ENCODE measurements at places on chromosomes 5 and 9. TPM values are rescaled to one million over a fixed set of nuclear protein-coding genes. Genes with fewer than 3 reads are reported as not detected.

The ANKRD18A gene
- total RNA-seq: 13.2 TPM

The PCDHA7 gene
- total RNA-seq: 2.7 TPM

The PURA gene
- 2.3 TPM for total RNA-seq

The CER1 gene
- 3.4 TPM for total RNA-seq

GRCh38 chr5:128669803-128670202 is 131.8 kb upstream of the FBN2 start:
- DNase-seq: no peak

DNA sequence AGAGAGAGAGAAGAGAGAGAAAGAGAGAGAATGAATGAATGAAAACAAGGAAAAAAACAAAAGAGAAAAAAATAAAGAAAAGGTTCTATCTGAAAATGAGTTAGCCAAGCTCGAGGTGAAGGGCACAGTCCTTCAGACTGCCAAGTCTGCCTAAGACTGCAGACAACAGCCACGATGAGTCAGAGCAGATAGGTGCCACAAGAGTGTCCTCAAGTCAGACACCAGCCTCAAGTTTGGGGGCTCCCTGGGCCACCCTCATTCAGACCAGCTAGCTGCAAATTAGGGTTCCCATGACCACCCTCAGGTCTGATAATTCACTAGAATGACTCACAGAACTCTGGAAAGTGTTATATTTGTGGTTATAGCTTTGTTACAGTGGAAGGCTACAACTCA is 13.9 kb upstream of the HABP4 start:
- no peak for DNase-seq

- no peak for DNase-seq
These were observed 39.7 kb upstream of the ZNF622 start for GRCh38 chr5:16505140-16505891.

DNA sequence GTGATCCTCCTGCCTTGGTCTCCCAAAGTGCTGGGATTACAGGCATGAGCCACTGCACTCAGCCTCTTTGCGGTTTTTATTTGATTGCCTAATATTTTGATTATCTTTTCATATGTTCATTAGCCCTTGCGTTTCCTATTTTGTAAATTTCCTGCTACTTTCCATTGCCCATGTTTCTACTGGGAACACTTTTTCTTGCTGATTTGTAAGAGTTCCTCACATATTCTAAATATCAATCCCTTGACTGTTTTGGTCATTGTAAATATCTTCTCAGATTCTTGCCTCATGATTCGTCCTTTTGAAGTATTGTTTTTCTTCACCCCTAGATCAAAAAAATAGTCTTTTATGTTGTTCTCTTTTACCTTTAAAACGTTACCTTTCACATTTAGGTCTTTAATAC is 37.9 kb upstream of the TTC1 start:
- no peak for DNase-seq

DNA sequence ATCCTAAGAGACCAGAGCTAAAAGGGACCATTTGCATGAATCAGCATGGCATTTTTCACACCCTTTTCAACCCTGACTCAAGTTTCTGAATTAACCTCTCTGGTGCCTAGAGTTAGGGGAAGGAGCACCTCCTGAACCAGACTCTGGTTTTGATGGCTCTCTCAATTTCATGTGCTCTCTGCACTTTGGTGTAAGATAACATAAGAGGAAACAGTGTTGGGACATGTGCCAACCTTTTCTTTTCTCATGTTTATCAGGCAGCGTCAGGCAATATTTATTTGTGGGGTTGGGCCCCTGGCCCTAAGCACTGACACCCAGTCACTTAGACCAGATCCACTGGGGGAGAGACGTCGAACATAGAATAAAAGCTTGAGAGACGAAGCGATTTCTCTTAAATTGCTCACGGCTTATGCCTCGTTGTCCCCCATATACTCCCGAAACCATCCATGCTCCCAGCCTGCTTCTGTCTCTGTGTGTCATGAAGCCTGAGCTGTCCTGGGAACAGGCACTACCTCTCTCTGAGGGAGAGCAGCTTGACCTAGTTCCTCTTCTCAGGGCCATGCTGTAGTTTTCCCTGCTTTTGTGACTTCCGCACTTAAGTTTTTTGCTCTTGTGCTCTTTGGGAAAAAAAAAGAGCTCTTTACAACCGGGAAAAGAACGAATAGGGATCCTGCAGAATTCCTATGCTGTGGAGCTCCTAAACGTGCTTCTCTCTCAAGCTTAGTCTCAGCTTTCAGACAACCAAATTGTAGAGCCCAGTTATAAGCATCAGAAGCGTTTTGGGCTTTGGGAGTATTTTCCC is 195.7 kb downstream of the NR3C1 start:
- DNase-seq: no peak

DNA sequence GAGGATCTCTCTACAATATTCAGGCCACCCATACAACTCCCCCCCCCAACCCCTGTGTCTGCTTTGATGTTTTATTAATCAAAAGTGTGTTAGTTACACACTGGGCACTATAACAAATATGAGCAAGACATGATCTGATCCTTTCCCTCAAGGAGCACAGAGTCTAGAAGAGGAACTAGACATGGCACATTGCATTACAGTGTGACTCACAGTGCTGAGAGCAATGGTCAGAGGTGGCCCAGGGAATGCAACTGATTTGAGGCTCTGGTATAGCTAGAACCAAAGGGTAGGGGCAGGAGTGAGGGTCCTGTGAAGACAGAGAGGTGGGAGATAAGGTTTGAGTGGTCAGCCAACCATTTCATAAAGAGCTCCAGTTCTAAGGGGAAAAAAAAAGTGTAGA is 539.2 kb downstream of the ACTL7B start:
- no peak for DNase-seq

- DNase-seq: no peak
These were observed 45.7 kb downstream of the SCAMP1 start for GRCh38 chr5:78405829-78406750.

- no peak for DNase-seq
These were observed 45.9 kb downstream of the RGS3 start for GRCh38 chr9:113509463-113509862.

GRCh38 chr9:78664370-78664769 is 367.4 kb downstream of the PSAT1 start:
- DNase-seq: no peak

DNA sequence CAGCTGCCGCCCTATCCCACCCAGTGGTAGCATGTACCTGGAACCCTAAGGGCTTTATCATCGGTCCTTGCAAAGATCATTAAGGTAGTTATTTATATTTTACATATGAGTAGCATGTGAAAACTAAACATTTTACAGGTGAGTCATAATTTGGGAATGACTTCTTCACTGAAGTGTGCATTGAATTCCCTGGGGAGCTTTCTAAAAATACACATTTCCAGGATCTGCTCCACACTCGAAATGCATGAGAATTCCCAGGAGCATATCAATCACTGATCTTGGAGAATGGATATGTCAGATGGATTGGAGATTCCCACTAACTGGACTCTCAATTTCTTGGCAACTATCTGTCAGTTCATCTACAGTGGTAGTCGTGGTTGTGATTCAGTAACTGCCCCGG is 717.5 kb downstream of the IRX1 start:
- DNase-seq: no peak

DNA sequence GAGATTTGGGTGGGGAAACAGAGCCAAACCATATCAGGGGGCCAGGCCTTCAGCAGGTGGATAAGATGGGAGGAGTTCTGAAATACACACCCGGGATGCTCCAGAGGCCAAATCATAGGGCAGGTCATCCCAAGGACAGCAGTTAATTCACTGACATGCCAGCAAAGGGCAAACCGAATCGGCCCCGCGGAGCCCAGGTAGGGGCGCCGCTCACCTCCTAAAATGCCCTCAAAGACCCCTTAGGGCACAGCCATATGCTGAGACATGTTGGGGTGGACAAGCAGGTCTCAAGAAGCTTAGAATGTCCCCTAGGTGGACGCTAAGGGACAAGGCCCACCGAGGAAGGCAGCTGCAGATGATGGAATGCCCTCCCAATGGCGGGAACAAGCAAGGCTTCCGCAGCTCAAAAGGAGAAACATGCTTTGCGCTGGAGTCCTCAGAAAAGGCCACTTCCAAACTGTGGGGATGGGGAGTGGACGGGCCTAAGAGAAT is 144.9 kb downstream of the ERCC6L2 start:
- peak; percentile 54 for DNase-seq

- DNase-seq: no peak
These were observed 34.2 kb downstream of the ASS1 start for GRCh38 chr9:130478736-130479575.

- DNase-seq: no peak
These were observed 75.5 kb downstream of the UNC13B start for GRCh38 chr9:35237311-35237710.

DNA sequence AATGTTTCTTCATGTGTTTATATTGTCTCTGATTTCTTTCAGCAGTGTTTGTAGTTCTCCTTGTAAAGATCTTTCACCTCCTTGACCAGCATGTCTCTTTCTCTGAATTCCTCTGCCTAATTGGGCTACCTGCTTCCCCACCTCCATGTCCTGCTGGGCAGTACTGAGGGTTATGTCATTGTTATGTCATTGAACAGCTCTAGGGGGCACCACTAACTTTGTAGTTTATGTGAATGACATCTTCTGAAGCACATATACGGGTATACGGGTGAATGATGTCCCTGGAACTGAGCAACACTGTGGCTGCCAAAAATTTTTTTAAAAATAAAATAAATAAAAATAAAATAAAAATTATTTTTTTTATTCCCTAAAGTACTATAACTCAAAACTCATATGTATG is 16.9 kb upstream of the SNCAIP start:
- no peak for DNase-seq

DNA sequence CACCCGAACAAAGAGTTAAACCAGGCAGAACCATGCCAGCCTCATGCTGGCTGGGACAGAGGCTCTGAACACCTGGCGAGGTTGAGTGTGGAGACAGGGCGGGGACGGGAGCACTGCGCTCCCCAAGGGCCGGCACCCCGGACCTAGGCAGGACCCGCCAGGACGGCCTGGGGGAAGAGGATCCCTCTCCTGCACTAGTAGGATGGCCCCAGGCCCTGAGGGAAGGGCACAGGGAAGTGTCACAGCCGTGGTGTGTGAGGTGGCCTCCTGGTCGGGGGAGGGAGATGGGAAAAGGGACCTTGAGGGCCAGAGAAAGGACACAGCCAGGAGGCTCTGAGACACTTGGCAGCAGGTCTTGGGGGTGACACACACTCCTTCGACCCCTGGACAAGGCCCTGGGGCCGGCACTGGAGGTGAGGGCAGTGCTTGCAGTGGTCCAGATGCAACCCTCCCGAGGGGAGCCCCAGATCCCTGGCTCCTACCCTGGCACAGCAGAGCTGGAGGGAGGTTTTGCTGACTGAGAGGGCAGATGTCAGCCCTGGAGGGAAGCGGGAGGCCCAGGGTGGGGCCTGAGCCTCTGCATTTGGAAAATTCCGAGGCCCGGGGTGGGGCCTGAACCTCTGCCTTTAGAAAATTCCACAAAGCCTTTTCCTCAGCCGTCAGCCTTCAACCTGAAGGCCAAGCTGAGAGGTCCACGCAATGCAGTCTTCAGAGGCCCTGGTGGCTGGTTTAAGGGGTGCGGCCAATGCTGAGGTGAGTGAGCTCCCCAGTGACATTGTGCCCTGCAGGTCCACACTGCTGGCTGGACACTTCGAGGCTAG is 24.8 kb upstream of the TERT start:
- DNase-seq: no peak

- DNase-seq: no peak
These were observed 31.1 kb downstream of the POU4F3 start for GRCh38 chr5:146369691-146370090.

DNA sequence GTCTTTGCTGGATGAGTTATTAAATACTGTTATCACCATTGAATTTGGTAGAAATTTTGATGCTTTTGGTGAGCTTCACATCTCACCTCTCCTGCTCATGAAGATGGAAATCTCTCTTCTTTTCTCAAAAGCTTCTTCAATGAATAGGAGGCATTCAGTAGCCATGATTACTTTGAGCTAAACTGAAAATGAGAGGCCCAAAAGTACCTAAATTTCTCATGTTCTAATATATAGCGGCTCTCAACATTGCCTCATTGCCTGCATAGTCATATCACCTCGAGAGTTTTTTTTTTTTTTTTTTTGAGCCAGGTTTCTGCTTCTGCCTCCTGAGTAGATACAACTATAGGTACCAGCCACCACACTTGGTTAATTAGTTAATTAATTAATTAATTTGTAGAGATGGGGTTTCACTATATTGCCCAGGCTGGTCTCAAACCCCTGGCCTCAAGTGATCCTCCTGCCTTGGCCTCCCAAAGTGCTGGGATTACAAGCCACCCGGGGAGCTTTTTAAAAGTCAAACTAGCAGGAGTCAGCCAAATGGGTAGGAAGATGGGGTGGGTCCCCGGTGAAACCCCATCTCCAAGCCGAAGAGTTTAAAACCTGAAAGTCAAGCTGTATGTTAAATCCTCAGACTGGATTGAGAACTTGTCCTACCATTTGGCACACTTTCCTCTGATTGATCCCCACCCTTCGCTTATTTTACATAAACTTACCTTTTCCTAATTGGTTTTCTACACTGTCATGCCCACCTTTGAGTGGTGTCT is 169.0 kb downstream of the DOCK2 start:
- DNase-seq: no peak

DNA sequence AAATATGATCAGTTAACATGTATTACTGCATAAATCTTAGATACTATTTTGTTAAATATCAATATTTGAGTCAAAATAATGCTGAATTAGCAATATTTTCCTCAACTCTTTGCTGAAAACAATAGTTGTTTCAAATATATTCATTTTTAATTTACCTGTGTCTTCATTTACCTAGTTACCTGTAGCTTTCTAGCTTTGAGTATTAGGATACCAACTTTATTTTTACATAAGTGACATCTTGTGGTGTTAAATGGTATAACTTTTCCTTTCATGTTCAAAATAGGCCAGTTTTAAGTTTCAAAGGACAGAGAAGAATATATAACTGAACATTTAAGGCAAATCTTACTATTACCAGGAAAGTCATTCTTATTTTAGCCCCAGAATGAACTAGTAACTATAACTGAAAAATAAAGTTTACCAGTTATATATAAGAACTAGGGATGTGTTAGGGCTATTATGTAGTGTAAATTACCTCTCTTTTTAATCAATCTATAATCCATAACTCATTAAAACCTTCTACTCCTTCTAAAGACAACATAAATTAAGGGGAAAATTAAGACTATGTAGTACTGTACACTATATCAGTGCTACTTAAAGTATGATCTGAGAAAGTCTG is 25.3 kb downstream of the AP3B1 start:
- no peak for DNase-seq

- no peak for DNase-seq
These were observed 39.8 kb upstream of the DAP start for GRCh38 chr5:10800852-10801251.
